ENCODE measurements at places on chromosomes 6 and 20.

DNA sequence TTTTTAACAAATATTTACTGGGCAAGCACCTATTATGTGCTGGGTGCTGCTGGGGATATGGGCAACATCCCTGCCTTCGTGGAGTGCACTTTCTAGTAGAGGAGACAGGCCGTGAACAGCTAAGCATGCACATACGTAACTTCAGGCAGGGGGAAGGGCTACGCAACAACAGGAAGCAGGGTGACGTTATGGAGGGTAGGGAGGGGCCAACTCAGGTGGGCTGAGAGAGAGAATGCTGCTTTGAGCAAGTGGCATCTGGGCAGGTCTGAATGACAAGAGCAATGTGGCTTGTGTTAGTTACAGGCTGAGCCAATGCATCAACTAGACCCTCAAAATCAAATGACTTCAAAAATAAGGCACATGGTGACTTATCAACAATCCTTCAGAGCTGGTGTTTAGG is 112.1 kb downstream of the CDC5L start:
- no peak for DNase-seq

GRCh38 chr20:34065260-34065659 is 46.8 kb downstream of the EIF2S2 start:
- no peak for DNase-seq

DNA sequence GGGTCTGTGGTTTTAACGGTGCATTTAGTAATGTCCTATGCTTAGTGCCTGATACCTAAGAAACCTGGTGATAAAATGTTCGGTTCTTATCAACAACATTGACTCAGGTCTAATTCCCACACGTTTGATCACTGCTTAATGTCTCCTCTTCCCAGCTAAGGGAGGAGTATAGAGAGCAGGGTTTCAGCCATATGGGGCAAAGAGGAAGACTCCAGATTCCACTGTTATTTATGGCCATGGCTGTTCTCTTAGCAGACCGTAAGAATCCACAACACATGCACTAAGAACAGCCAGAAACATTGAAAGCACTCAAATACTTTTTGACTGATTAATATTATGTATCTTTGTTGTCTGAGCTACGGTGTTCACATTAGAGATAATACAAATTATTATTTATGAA is 112.1 kb downstream of the BCAS1 start:
- DNase-seq, result no peak

DNA sequence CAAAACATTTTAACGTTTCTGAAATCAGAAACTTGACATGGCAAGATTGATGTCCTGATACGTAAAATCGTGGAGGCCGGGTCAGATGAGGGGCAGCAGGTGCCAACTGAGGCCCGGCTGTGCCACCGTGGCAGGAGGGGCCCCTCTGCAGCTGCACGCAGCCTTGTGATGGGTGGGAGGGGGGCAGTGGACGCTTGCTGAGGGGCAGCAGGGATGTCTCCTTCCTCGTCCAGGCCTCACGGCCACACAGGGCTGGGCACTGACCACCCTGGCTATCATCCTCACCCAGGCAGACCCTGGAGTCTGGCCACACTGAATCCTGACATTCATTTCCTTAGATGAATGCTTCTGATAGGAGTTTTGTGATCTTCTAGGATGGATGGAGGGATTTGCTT is 114.7 kb downstream of the ERMARD start:
- no peak for DNase-seq

DNA sequence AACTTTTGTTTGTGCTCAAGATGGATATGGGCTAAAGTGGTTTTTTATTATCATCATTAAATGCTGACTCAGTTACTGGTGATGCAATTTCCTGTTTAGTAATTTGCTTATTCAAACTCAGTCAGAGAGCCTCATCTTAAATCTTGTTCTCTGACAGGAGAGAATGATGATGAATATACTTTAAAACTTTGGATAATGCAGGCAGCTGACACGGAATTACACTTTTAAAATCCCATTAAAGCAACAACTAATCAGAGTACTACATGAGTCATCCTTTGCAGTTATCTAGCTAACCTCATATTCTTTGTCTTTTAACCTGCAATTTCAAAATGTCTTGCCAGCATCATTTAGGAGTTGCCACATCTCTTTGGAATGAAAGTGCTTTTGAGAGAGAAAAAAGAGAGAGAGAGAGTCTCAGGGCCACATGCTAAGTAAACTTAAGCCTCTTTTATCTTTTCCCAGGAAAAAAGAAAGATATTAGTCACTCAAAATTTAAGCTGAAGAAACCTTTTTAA is 9.2 kb upstream of the C6orf141 start:
- DNase-seq, result no peak

All from substantia nigra (tissue), 51 donors.